ENCODE measurements at places on chromosomes 7 and 10.

DNA sequence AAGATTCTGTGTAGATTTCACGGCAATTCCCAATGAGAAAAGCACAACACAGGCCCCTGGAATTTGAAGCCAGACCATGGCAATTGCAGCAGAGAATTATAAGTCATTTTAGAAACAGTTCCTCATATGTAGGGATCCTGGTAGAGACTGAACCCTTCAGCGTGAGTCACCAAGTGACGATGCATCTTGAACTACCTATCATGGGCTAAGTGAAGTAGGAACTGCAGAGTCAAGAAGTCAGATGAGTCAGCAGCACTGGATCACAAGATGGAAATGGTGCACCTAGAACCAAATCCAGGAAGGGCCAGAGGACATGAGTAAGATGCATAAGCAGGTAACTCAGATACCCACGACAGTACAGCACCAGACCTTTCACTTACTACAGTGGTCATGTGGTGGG is 140.0 kb upstream of the TPK1 start:
- no peak for DNase-seq

DNA sequence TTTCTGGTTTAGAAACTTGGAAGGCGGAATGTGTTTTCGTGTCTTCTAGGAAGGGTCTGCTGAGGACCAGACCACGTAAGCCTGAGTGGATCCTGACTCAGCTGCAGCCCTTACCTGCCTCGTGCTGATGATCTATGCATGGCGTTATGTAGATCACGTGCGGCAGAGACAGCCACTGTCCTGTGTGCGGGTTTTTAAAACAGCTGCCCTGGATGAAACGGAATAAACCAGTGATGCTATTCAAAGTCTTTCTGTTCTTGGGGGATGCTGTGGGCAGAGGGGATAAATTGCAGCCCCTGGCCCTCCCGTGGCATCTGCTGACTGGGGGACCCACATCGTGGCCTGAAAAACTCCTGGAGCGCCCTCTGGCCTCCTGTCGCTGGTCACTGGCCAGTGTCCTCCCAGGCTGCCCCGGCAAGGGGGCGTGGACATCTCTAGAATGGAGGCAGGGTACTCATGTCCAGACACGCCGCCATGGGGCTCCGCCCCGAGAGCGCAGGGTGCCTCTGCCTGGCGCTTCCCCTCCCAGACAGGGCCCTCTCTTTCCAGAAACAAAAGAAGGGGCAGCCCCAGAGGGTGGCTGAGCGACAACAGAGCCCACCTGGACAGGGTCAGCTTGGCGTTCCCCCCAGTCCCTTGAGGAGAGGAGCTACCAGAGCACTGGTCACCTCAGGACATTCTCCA is 13.2 kb downstream of the ALKBH4 start:
- DNase-seq, result no peak

DNA sequence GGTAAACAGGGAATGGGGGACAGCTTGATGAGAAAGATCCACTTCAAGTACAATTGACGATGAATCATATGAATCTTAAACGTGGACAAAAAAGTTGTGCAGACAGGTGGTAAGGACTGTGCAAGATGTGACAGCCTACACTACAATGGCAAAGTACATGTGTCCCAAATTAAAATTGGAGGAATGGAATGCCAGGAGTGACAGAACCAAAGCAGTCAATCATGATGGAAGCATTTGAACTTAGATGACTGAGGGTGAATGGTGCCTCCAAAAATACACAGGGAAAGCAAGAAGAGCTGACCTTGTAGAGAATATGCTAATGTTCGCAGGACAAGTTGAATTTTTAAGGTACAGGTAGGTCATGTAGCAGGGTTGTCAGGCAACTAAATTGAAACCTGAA is 150.3 kb upstream of the WNT16 start:
- no peak for DNase-seq

GRCh38 chr7:2773608-2774007 is 70.5 kb downstream of the GNA12 start:
- no peak for DNase-seq

DNA sequence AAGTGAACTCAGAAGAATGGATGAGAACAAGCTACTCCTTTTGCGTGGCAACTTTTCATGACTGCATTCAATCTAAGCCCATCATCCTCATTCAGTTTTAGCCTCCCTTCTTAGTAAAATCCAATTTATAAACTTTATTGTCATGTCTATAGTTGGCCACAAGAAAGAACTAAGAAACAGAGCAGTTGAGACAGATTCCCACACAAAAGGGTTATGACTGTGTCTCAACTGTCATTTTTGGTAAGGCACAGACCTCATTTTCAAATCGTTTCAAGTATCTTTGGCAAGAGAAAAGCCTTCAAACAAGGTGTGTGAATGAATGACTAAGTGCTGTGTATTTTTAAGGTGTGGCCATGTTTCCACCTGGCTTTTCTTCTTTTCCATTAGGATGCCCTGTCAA is 84.2 kb upstream of the CREB5 start:
- DNase-seq, result no peak

Measured in activated CD8-positive, alpha-beta memory T cell treated with anti-CD3 and anti-CD28 coated beads, Interleukin-2, amount 50 U/mL, for 4 hours (primary cell).